CMK (cell line): ENCODE measurements at places on chromosomes 7 and 10.
A peak's percentile ranks its signal among the peaks of the same experiment; 100 is the strongest.

- no peak for DNase-seq
Measured at GRCh38 chr10:1374511-1375345, 318.5 kb downstream of the WDR37 start.

DNA sequence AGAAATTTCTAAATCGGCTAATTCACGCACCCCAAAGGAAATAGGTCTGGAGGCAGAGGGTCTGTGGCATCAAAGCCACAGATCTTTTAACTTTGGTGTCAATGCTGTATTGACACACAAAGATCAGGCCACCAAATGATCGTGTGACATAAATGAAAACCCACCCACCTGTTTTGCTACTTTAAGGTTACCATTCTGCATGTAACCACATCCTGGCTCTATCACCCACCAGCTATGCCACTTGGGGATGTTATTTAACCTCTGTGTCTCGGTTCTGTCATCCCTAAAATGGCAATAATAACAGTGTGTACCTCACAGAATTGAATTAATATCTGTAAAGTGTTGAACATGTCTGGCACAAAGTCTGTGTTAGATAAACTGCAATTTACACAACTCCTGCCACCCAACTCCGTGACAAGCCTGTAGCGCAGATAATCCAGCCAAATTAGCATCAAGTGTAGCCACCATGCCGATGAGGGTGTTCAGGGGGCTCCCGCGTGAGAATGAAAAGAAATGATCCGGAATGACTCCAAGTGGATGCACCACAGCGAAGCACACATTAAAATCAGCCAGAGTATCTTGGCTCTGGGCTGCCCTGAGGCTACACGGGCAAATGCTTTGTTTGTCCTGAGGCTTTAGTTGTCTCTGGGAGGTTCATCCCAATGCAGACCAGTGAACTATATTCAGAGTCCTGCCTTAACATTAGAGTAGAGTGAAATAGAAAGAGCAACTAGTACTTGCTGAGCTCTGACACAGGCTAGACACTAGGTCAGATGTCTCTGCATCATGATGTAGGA, 158.4 kb upstream of the NEBL start:
- no peak for DNase-seq

DNA sequence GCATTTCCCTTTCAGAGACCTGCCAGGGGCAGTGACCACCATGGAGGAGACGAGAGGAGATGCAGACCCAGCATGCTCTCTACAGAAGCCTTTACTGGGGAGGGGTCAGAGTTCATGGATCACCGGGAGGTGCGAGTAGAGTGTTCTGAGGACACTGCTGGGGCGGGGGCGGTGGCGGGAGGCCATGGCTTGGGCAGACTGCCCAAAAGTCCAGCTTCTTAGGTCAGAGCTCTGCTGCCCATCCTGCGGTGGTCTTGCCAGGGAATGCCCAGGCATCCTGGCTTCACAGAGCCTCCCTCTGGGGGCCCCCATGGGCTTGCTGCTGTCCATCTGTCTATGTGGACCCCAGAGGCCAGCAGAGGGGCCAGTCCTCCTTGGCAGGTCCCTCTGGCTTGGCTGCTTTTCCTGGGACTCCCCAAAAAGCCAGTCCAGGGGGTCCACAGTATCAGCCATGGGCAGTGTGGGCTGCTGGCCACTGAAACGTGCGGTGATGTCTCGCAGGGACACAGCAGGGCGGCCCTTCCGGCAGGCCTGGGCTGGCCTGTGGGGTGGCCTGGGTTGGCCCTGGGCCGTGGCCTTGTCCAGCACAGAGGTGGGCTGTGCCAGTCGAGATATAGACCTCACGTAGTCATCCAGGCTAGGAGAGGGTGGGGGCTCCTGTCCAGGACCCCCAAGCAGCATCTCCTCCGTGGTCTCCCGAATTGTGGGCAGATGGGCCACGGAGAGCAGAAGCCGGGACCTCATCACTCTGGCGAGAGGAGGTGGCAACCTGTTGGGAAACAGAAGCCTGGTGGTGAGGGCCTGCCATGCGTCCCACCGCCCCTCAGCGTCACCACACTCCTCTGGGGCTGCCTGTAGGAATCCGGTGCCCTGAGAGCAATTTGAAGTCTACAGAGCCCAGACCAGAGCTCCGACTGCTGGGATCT, 1.1 kb downstream of the DEPP1 start:
- no peak for DNase-seq

DNA sequence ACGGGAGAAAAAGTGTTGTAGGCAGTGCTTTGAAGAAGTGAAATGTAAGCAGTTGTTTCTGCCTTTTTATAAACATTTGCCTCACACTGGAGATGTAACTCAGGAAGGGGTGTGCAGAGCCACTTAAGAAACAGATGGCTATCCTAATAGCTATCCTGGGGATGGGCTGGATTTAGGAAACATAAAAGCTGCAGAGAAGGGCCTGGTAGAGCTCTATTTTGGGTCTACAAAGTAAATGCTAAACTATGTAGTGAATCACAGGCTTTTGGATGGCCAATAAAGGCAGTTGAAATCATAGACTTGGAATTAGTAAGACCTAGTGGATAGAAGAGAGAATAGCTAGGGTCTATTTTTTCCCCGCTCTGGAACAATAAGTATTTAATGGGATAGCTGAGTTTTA, 79.9 kb upstream of the AGR3 start:
- DNase-seq: no peak

DNA sequence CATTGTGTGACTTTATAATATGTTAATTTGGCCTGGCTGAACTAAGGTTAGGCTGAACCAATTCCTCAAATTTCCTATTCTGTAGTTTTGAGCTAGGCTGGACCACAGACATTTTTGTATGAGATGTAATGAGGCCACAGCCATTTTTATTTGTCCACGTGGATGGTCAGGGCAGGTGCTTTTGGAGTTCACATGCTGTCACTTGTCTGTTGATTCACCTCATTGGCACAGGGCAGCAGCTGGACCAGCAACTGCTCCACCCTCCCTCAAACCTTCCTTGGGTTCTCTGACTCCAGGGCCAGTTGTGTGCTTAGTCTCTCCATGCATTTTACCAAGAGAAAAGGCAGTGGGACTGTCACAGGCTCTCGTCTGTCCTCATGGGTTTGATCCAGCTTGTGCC, 76.1 kb upstream of the NPS start:
- no peak for DNase-seq

- DNase-seq: no peak
Measured at GRCh38 chr7:4675771-4676367, 6.2 kb upstream of the FOXK1 start.

DNA sequence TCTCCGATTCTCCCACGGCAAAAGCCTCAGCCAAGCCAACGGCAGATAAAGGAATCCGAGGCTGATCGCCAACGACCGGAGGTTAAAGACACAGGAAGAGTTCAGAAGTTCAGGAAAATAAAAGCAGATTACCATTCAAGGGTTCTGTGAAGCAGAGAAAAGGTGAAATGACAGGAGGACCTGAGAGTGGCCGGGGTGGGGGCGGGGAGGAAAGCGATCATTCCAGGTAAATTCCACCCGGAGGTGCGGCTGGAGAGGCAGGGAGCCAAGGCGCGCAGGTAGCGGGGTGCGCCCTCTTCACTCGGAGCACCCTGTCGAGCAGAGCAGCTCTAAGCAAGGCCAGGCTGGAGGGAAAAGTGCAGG, 35.3 kb upstream of the SEPHS1 start:
- DNase-seq: no peak

GRCh38 chr10:34826221-34826620, 11.1 kb upstream of the PARD3 start:
- no peak for DNase-seq

DNA sequence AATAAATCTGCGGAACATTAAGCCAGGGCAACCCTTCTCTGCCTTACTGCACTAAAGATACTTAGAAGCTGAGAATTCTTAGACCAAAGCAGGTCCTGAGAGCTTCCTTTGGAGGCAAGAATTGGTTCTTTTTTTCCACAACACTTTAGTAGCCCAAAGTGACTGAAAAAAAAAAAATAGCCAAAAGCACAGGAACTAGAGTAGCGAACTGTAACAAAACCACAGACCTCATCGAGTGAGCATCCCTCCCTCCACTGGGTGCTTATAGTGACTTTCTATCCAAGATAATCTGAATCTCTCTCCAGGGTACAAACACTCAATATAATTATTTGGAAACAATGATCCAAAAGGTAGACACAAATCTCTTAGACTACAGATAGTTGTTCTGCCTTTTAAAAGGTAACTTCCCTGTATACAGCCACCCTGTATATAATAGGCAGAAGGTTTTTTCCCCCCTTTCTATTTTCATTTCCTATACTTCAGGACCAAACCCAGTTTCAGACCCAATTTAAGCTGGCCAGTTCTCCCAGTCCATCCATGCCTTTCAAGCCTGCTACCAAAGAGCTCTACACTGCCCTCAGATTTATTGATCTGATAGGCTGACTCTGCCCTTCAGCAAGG, 31.6 kb upstream of the KCNIP2 start:
- no peak for DNase-seq

GRCh38 chr7:46145412-46145811, 224.3 kb upstream of the IGFBP3 start:
- DNase-seq: no peak

- no peak for DNase-seq
Measured at GRCh38 chr7:130154131-130154500, 51.1 kb downstream of the TMEM209 start.

DNA sequence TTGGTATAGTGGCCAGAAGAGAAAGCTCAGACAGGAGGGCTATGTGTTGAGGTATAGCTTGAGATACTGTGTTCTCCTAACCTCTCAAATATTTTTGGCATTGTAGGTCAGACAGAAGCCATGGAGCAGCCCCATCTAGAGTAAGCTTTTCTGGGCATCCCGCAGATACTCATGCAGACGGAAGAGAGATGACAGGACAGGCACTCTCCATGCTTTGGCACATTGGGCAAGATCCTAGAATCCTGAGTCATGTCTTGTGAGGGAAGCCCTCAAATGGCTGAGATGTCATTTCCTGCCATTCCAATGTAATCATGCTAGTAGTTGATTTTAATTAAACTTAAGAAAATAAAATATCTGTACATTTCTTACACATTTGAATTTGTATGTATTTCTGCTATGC, 16.8 kb upstream of the KIF20B start:
- DNase-seq: no peak

DNA sequence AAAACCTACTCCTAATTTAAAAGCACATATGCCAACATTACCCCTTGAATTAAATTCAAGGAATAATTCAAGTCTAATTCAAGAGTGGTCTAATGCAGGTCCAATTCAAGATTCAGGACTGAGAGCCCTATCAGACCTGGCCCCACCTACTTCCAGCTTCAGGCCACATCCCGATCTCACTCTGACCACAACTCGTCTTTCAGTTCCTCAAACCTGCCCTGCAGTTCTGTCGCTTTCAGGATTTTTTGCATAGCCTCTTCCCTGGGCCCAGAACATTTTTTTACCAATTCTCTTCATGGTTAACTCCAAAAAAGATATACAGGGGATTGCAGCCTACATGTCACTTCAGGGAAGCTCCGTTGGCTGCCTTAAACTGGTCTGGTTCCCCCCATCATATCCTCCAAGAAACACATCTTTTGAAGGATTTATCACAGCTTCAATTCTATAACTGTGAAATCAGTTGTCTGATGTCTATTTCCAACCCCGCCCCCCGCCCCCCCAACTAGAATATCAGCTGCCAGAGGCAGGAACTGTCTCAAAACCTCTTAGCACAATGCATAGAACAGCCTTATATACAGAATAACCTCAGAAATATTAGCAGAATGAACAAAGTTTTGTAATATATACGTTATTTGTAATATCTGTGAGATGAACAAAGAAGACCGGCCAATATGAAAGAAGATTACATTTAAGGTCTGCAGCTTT, 20.8 kb downstream of the CCDC6 start:
- DNase-seq: peak; percentile 53

DNA sequence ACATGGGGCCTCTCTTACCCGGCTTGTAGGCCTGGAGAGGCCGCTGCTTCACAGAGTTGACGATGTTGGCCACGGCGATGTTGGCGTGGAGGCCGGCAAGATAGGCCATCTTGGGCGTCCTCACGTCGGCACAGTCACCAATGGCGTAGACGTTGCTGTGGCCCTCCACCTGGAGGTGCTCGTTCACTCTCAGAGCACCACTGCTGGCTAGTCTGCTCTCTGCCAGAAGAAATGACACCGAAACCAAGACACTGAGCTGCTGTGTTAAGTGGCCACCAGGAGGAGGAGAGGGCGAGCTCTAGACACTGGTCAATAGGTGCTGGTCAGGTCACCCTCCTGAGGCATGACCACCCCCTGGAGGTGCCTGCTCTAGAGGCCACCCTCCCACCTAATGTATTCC, 17.7 kb downstream of the AIFM2 start:
- no peak for DNase-seq

DNA sequence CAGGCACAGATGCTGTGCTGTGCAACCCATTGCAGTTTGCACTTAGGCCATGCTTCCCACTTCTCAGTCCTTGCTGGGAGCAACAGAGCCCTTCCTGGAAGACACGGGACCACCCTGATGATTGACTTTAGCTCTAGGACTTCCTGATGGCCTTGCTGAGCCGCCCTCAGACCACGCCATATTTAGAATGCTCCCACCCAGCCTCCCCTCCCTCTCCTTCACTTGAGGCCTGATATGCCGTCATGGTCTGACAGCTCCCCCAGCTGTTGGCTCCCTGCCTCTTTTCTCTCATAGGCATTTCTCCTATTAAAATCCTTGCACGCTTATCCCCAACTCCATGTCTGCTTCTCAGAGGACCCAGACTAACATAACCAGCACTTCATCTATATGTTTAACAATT, 29.4 kb upstream of the GATAD1 start:
- no peak for DNase-seq

- DNase-seq: no peak
Measured at GRCh38 chr7:36937754-36938563, 213.7 kb upstream of the AOAH start.

DNA sequence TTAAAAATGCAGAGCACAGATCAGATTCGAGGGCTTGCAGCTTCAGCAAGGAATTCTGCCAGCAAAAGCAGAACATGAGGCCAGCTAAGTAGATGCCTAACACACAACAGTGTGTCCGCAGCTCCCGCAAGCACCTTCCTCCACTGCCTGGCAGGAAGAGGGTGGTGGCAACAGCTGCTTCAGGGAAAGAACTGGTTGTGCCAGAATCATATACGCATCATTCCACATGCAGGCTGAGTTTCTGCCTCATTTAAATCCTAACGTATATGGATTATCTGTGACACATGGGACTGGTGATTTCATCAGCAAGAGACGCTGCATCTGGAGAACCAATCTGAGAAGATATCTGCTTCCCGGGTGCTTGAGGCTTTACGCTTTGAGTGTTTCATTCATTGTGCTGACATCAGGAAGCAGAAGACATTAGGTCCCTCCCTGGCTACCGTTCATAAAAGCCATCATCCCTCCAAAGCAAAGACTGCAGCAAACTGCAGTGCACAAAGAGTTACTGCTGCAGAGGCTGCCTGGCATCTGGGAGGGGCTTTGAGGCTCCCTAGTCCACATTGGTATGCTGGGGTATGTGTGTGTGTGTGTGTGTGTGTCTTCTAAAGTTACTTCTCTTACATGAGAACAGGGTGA, 78.8 kb downstream of the FAM13C start:
- no peak for DNase-seq

DNA sequence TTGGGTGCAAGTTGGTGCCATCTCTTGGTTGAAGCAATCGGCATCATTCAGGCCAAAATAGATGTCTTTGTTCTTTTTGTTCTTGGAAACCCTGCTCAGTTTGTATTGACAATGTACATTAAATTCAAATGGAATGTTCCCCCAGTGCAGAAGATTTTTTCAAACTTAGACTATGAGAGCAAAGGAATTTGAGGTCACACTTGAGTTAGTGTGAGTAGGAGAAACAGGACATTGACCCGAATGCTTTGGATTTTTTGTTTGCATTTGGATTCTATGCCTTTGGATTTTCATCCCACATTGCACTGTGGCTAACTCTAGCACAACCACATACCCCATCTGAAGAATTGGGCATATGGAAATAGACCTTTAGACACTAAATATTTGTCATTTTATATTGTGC, 480.0 kb downstream of the GALNT17 start:
- no peak for DNase-seq
